ENCODE measurements at places on chromosomes 7 and 10.

DNA sequence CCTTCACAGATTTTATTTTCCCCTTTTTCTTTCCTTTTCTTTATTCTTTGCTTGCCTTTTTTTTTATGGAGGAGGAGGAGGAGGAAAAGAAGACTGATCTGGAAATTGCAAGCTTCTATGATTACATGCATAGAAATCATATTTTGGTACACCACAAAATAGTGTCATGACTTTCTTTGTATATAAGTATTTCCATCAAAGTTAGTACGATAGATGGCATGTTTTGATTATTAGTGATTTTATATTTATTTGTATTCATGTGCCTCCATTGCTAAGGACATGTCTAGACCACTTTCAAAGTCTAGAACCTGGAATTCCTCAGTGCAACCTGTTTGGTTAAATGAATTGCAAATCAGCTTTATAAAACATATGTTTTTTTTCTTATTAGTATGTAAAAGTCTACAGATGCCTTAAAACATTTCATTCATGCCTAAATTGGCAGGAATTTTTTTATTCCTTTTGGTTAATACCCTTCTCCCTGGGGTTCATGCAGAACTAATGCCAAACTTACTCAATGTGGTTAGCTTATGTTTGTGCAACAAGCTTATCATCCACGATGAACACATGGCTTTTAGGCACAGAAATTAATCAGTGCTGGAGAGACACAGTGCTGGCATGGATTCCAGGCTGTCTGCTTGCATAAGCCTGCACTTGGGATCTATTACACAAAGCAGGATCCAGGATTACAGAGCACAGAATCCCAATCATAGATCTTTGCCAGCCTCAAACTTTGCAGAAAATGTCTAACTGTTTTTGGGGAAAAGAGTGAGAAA, 213.1 kb downstream of the CHRM2 start:
- no peak for DNase-seq

DNA sequence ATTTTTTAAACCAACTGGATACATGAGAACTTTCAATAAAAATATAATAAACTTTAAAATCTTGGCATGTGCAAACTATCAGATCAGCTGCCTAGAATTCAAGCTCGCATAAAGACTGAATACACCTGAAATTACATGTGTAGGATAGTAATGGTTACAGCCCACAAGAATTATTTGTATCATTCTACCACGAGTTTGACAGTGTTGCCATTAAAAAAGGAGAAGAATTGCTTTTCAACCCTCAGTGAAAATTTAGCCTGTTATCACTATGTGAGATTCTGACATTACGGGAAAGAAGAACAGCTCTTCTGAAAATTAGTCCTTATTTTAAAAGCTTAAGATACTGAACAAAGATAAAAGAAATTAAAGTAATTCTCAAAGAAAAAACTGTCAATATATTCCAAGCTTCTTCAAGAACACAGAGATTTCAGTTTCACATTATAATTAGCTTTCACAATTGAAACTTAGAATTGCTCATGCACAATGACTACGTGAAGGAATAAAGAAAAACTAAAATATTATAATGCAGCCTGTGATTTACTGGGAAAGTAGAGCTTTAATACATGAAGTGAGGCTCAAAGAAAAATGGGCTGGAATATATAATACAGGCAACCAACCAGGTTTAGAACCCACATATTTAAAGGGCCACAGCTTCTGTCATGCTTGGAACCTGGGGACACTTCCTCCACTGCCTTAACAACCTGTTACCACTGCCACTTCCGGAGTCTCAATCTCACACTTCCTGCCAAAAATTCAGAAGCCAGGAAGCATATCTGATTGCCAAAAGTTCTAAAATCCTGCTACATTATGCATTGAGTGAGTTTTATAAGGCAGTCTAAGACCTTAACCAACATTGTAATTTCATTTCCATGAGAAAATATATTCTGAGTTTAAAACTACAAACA, 23.2 kb downstream of the TPK1 start:
- DNase-seq, result peak; percentile 48

GRCh38 chr10:132606031-132606491, 68.5 kb downstream of the INPP5A start:
- DNase-seq, result no peak

- no peak for DNase-seq
These were observed 48.7 kb downstream of the COL13A1 start for GRCh38 chr10:69850440-69850839.

DNA sequence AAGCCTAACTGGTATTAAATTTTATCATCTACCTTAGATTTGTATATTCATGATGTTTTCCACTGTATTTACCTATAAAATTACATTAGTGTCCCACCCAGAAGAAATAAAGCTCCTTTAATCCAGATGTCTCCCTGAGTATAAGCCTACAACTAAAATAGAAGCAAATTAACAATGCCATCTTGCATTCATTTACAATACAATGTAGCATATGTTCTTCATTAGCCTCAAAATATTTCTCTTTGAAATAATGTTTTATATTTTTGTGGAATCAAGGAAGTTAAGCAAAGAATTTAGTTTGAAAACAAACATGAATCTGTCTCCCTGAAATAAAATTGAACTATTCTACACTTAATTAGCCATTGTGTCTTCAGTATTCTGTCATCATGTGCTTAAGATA, 112.3 kb downstream of the CACNA2D1 start:
- DNase-seq, result no peak

DNA sequence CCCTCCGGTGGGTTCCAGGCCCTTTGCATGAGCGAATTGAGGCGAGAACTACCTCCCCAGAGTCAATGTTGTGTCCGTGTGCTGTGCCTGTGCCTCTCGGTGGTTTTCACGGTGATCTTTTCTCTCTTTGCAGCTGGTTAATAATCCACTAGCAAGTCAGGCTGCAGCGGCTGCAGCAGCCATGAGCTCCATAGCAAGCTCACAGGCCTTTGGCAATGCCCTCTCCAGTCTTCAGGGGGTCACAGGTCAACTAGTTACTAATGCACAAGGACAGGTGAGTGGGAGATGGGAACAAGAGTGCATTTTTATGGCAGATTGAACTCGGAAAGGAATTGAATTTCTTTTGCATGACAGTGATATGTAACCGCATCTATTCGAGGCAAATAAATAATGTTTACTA, 159.7 kb upstream of the YAE1 start:
- DNase-seq, result no peak

- DNase-seq, result no peak
These were observed 24.3 kb downstream of the PLEKHS1 start for GRCh38 chr10:113775686-113776294.

DNA sequence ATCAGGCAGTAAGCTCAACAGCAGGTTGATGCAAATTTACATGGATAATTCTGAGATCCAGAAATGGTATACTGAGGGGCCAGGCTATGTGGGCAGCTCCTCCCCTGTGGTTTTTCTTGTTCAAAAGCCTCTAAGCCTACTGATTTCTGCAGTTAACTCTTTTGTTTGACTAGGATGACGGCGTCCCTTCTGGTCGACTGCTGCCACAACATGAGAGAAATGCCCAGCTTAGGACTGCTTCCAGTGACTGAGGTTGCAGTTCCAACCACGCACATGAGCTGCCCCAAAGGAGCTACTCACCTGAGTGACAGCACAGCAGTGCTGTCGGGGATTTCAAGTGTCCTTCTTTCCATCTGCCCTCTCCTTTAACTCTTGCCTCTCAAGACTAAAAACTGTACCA, 973.0 kb upstream of the GHITM start:
- no peak for DNase-seq

DNA sequence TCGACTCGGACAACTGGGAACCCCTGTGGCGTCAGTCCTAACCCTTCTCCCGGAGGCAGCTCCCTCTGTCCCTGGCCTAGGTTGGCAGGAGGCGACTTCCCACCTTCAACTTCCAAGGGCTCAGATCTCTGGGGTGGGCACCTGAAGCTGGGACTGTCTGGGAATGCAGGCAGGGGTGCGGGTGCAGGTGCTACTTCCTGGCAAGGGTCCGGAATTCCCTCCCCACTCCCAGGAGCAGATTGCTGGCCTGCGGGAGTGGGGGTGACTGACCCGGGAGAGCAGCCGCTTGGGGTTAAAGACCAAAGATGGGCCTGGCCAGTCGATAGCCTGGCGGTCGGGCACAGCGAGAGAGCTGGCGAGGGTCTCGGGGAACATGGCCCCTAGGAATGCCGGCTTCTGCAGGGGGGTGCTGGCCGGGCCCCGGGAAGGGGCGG, 387 bp downstream of the EPHA1 start:
- no peak for DNase-seq

DNA sequence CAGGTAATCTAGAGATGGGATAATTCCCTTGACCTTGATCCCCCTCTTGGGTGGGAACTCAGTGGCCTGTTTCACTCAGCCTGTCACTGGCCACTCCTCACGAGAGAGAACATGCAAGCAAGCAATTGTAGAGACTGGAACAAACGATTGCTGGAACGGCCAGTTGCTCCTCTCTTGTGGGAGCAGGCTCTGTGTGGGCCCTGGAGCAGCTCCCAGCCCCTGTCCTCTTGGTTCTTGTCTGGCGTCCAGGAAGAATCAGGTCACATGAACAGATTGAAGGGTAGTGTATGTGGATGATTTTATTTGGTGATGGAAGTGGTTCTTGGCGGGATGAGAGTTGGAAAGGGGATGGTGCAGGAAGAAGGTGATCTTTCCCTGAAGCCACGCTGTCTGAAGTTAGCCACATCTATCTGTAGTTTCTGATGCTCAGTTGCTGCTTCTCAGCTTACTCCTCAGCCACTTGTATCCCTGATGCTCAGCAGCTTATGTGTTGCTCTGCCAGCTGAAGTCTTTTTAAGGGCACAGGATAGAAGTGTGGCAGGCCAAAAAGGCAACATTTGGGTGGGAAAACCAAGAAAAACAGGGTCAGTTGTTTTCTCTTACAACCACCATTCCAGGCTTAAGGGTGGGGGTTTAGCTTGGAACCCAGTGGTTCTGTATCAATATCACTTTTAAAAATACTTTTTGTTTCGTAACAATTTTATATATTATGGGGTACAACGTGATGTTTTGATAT, 15.9 kb downstream of the RNF133 start:
- DNase-seq, result no peak

GRCh38 chr10:3785851-3786271, 852 bp upstream of the KLF6 start:
- DNase-seq, result peak; percentile 51

- DNase-seq, result no peak
These were observed 1.0 kb downstream of the CHST15 start for GRCh38 chr10:124092250-124092859.

GRCh38 chr7:157525491-157525915, 188.7 kb downstream of the DNAJB6 start:
- no peak for DNase-seq

- no peak for DNase-seq
These were observed 301.9 kb downstream of the LRMDA start for GRCh38 chr10:75733135-75733890.

DNA sequence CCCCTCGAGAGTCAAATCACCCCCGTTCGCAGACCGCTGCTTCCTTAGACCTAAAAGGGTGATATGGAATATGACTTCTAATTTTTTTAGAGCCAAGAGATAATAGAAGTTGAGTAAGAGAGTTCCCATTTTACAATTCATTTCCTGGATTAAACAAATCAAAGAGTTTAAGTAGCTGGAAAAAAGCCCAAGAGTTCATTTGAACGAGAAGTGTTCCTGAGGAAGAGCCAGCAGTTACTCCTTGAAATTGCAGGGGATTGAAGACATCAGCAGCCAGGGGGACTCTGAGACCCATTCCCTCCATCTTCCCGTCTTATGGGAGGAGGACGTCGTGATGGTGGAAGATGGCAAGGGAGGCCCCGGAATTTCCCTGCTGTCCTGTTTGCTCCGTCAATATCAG, 277.0 kb downstream of the WDR11 start:
- DNase-seq, result no peak

GRCh38 chr10:129774082-129774735, 189.9 kb downstream of the EBF3 start:
- DNase-seq, result no peak

DNA sequence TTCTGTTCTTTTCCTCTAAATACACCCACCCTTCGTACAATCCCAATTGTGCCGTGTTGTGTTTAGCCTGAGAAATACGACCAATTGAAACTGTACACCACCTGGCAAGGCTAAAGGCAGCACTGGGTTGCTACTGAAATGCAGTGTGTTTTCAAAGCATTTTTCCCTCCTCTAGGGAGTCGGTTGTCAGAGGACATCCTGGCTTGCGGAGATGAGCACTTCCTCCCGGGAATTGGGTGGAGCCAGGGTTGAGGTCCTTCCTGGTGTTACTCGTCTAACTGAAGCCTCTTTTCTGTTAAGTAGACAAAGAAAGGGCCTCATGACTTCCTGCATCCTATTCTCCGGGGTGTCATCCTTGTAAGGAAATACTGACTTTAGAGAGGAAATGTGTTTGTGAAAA, 133.5 kb downstream of the MTPAP start:
- no peak for DNase-seq

DNA sequence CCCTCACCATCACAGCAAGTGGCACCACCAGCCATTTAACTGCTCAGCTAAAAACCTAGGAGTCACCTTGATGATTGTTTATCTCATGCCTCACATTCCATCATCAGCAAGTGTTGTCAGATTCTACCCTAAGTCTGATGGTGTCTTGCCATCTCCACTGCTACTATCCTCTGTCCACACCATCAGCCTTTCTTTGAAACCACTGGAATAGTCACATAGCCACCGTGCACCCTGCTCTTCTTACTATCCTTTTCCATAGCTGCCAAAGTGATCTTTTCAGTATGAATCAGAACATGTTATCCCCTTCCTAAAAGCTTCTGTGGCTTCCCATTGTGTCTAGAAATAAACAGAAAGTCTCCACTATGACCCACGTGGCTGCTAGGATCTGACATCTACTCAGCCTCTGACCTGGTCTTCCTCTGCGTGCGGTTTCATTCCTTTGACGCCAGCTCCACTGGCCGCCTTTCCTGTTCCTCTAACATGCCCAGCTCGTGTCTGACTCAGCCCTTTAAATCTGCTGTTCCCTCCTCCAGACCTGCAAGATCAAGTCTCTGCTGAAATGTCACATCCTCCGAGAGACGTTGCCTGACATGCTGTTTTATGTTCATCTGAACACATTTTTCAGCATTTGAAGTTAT, 16.5 kb upstream of the CHN2 start:
- DNase-seq, result no peak

GRCh38 chr10:72318418-72319262, 36.1 kb downstream of the DNAJB12 start:
- DNase-seq, result no peak

- DNase-seq, result no peak
These were observed 85.2 kb downstream of the CHCHD3 start for GRCh38 chr7:132996581-132997242.
